Large intestine (tissue), 12 donors: ENCODE measurements at places on chromosomes 7 and 10. TPM values are rescaled to one million over a fixed set of nuclear protein-coding genes. Genes with fewer than 3 reads are reported as not detected.
A peak's percentile ranks its signal among the peaks of the same experiment; 100 is the strongest.

The MRPS33 gene
- 95.7 TPM for polyA plus RNA-seq

The GALNT17 gene
- 2.7 TPM for polyA plus RNA-seq

The PSD gene
- polyA plus RNA-seq = 62.0 TPM

- no peak for DNase-seq
Measured at GRCh38 chr7:31106303-31107105, 54.4 kb downstream of the ADCYAP1R1 start.

GRCh38 chr10:121684276-121684675 is 86.0 kb upstream of the FGFR2 start:
- no peak for DNase-seq

GRCh38 chr10:28681928-28682750 is 4.8 kb downstream of the BAMBI start:
- no peak for DNase-seq

DNA sequence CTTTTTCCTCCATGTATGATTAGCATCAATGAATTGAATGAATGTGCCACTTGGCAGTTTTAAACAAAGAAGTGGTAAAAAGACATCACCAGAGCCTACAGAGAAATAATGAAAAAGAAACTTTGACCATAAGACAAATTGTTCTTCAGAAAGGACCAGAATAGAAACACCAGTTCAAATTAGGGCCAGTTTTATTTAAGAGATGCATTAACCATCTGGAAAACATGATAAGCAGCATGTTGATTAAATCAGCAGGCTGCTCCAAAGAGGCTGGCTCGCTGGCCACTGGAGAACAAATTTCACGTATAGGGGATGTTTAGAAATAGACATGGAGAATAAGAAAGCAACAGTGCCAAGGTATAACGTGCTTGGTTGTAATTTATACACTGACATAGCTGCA is 242.3 kb upstream of the AOAH start:
- no peak for DNase-seq

- peak; percentile 43 for DNase-seq
Measured at GRCh38 chr10:90313576-90314325, 544.1 kb downstream of the HTR7 start.

DNA sequence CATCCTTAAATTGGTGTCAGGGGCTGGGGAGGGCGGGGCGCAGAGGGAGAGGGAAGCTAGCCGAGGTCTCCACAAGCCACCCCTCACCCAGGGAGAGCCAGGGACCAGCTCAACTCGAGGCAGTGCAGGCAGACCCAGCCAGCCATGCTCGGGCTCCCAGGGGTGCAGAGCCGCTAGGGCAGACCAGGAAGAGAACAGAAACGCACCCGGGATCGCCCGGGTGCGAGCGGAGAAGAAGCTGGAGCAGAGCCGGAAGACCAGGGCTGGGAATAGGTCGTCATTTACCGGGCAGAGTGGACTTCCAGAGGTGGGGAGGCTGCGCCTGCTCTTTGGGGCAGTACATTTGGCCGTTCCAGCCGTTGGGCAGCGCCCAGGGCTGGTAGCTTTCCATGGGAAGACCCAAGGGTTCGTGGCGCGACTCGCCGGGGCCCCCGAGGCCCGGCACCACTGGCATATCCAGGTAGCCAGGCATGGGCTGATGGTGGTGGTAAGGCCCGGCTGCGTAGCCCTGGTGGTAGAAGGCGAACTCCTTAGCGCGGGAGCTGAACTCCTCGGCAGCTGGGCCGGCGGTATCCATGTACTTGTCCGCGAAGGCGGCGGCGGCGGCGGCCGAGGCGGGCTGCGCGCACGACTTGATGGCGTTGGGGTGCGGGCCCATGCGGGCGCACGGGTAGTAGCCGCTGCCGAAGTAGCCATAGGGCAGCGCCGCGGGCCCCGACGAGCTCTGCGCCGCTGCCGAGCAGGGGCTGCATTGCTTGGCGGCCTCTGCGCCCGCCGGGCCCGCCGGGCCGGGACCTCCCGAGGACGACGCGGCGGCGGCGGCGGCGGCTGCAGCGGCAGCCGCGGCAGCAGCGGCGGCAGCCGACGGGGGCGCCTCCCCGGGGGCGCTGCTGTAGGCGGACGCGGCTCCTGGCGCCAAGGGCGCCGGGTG is 755 bp downstream of the HOXA13 start:
- DNase-seq = peak; percentile 32
